ENCODE measurements at places on chromosomes 3 and 15.

GRCh38 chr15:83854321-83854720 is 200.4 kb downstream of the ADAMTSL3 start:
- no peak for DNase-seq

DNA sequence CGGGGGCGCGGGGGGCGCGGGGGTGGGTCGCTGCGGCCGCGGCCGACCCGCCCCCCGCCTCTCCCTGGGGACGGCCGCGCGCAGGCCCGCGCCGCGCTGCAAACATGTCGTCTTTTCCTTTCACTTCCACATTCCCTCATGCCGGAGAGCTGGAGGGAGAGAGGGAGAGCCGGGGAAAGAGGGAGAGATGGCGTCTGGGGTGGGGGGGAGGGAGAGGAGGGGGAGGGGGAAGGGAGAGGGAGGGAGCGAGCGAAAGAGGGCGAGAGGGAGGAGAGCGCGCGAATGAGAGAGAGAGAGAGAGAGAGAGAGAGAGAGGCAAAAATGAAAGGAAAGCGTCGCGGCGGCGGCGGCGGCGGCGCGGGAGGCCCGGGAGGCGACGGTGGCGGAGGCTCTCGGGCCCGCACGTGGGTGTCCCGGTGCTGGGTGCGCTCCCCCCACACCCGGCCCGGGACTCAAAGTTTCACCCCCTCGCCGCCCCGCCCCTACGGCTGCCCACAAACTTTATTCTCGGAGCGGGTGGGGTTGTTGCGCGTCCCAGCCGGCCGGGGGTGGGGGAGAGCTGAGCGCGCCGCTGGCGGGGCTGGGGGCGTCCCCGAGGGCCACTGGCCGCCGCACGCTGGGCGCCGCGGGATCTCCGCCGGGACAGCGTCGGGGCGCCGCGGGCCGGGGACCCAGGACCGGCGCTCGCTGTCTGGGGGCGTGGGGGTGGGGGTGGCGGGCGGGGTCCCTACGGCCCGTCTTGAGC is 731 bp downstream of the ZNF710 start:
- peak; percentile 63 for DNase-seq

DNA sequence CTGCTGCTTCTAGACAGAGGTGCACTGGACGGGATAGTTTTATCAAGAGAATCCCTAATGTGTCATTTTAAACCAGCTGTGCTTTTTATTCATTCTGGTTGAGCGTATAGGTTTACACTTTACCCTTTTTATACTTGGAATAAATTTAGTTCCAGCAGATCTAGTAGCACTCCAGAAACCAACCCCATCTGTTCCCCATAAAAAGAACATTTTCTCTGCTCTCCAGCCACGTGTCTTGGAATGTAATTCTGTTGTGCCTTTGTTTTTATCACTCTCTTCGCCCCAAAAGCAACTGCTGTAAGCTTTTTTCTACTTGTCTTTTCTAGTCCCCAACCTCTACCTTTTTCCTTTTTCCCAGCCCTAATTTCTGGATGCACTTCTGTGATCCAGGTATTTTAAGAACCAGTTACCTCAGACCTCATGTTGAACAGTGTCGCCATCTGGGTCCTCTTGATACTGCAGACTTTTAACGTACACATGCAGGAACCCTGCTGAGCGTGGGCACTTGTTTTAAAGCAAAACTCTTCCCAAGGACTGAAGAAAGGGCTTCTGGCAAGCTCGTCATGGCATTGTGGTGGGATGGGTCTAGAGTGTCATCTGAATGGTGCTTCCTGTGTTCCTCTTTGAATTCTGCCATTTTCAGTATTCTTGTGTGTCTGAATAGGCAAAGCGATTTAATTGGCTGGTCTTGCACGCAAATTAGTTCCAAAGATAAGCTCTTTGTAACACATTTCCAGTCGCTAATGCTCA is 5.7 kb upstream of the EXOG start:
- no peak for DNase-seq

- DNase-seq = no peak
Observed at GRCh38 chr15:77068633-77069032, 2.3 kb downstream of the TSPAN3 start.

- peak; percentile 45 for DNase-seq
Observed at GRCh38 chr3:157527131-157527881, 24.1 kb upstream of the VEPH1 start.

- peak; percentile 49 for DNase-seq
Observed at GRCh38 chr15:50315814-50316630, 39.0 kb downstream of the GABPB1 start.

- DNase-seq = no peak
Observed at GRCh38 chr3:39104961-39105686, 2.3 kb downstream of the GORASP1 start.

DNA sequence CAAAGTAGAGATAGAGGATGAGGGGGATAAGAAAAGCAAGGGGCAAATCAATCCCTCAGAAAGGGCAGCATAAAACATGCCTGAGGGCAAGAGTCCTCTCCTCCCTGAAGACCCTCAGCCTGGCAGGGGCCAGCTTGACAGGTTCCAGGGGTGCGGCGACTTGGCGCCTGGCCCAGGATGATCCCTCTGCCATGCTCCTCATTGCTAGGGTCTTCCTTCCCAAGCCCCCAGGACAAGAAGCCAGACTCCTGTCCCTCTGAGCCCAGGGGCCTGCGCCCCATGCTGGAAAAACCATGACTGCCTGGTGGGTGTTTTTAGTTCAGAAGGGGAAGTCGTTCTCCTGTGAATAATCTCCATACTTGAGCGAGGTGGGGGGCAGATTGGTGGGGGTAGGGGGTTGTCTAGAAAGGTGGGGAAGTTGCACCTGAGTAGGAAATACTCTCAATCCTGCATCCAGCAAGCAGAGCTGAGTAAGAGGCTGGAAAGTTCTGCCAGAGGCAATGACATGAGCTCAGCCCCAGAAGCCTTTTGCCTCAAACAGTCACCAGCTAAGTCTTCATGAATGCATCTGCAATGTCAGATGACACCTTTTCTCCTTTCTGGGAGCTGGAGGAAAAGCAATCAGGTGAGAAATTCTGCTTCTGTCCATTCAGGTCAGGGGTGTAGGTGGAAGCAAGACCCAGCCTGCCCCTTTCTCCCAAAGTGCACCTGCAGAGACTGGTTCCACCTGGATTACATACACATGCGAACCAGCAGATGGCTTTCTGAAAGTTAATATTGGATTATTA is 18.3 kb downstream of the SLC12A8 start:
- DNase-seq = no peak

DNA sequence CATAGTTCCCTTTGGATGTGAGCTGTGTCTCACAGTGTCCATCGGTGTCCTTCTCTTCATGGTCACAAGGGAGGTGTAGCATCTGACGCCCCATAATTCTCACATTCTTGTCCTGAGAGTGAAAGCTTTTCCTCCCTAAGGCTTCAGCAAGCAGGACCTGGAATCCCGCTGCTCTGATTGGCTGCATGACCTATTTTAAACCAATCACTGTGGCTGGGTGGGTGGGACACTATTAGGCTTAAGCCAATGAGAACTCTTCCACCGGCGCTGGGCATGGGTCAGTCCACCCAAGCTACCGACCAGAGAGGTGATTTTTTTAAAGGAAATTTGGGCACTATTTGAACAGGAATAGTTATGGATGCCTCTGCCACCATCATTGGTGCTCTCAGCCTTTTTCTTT is 385.9 kb downstream of the MFSD1 start:
- no peak for DNase-seq

DNA sequence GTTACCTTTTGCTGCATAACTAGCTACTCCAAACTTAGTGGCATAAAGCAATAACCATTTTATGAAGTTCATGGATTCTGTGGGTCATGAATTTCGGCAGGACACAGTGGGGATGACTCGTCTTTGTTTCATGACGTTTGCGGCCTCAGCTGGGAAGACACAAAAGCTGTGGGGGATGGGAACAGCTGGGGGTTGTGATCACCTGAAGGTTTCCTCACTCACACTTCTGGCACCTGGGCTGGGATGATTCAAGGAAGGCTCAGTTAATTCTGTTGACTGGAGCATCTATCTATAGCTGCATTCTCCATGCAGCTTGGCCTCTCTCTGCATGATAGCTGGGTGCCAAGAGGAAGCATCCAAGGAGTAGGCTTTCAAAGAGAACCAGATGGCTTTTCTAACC is 332.8 kb downstream of the ULK4 start:
- DNase-seq = no peak

DNA sequence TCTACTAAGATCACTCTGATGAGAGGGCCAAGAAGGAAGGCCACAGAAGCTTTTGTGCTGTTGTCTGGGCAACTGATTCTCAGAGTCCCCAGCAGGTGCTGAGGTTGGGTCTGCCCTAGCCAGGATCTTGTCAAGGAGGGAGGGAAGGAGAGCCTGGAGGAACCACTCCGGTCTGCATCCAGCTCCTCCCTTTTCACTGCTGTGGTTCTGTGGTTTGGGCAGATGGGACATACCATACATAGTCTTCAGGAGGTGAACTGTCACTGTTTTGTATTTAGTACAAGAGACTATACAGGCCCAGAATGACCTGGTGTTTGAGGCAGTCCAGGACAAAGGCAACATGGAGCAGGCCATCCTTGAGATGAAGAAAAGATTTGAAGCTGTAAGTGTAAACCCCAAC is 21.9 kb downstream of the C3orf62 start:
- DNase-seq = peak; percentile 32

GRCh38 chr3:41986561-41986960 is 24.7 kb upstream of the ULK4 start:
- no peak for DNase-seq

- peak; percentile 56 for DNase-seq
Observed at GRCh38 chr3:63818282-63819150, 583 bp upstream of the C3orf49 start.

DNA sequence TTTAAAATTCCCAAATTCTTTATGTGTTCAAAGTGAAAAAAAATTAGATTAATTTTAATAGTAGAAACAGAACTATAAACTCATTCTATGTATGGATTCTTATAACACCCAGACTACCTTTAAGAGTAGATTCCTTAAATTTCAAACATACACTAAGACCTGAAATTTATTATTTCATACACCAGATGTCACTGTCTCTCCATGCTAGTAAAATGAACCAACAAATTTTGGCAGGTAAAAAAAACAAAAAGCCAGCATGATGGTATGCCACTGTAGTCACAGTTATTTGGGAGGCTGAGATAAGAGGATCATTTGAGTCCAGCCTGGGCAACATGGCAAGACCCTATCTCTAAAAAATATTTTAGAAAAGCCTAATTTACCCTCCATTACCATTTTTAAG is 461.3 kb upstream of the NAALADL2 start:
- peak; percentile 25 for DNase-seq

DNA sequence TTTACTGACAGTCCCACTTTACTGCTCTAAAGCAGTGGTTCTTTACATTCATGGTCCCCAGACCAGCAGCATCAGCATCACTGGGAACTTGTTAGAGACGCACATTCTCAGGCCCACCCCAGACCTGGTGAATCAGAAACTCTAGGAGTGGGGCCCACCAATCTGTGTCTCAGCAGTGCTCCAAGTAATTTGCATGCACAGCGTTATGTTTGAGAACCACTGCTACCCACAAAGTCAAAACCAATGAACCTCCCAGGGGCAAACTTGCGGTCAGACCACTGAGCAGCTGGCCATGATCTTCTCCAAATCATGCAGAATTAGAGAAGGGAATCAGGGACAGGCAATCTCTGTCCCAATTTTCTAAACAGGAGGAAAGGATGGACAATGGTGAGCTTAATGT is 58.5 kb downstream of the ST8SIA2 start:
- no peak for DNase-seq

- DNase-seq = no peak
Observed at GRCh38 chr3:20141316-20141715, 44.7 kb downstream of the SGO1 start.

DNA sequence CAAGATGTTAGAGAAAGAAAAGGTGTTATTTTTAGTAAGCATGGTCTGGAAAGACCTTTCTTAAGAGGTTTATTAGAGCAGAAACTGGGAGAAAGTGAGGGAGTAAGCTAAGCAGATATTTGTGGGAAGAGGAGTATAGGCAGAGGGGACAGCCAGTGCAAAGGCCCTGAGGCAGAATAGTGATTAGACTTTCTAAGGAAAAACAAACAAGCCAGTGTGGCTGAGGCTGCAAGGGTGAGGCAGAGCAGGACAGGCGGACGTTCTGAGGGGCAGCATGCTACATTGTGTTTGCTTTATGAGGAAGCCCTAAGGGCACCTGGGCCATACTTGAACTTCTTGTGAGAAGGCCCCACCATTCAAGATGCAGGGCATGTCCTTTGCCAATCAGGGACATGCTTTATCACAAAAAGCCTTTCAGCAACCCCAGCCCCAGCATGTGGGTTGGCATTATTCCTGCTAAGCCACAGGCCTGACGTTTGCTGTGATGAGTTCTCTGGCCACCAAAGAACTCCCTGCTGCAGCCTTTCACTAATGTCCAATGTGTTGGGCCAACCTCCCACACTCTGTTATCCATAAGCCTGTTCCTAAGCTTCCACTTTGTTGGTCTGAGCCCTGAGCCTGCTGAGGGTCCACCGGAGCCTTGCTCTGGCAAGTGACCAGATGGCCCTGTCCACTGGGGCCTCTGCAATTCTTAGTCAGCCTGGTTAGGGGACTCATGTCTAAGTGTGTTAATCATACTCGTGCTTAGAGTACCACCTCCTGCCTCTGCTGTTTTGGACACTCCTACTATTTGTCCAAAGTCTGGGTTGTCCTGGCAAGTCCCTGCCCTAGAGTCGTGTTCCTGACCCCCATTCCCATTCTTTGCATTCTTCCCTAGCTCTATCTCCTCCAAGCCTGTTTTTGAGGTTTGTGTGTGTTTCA is 209.9 kb upstream of the CTNNB1 start:
- DNase-seq = no peak

DNA sequence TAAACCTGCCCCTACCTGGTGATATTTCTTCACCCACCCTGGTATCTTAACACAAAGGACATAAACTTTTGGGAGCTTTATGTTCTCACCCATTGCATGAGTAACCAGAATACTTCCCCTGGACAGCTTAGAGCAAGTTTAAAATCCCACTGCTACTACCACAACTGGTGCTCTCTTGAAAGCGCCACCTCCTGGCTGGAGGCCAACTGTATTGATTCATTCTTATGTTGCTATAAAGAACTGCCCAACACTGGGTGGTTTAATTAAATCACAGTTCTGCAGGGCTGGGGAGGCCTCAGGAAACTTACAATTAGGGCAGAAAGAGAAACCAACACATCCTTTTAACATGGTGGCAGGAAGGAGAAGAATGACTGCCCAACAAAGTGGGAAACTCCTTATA is 592.4 kb downstream of the EPHA3 start:
- no peak for DNase-seq

GRCh38 chr3:156024904-156025533 is 95.4 kb upstream of the KCNAB1 start:
- DNase-seq = peak; percentile 51
